ENCODE measurements at places on chromosomes 16 and 17. TPM values are rescaled to one million over a fixed set of nuclear protein-coding genes. Genes with fewer than 3 reads are reported as not detected.

PLA2G10 gene
- total RNA-seq = 0.27 TPM

PARD6A gene
- 1.0 TPM for total RNA-seq

SLC13A2 gene
- 0.15 TPM for total RNA-seq

MYO15A gene
- 0.58 TPM for total RNA-seq

KRT9 gene
- not detected for total RNA-seq

MTMR4 gene
- 8.5 TPM for total RNA-seq

NUPR1 gene
- 14.3 TPM for total RNA-seq

LGALS9B gene
- total RNA-seq = not detected

KRTAP2-3 gene
- total RNA-seq = not detected

SLC13A5 gene
- total RNA-seq = 0.10 TPM

AANAT gene
- total RNA-seq = 0.27 TPM

RNF157 gene
- 6.0 TPM for total RNA-seq

WSB1 gene
- total RNA-seq = 77.0 TPM

NGFR gene
- total RNA-seq = 0.70 TPM

MYL4 gene
- 0.23 TPM for total RNA-seq

MYH13 gene
- total RNA-seq = not detected

SEPTIN1 gene
- 0.58 TPM for total RNA-seq

CASKIN1 gene
- 0.56 TPM for total RNA-seq

HEATR9 gene
- total RNA-seq = not detected

TBC1D3K gene
- total RNA-seq = not detected

ADGRG1 gene
- 234 TPM for total RNA-seq

SOCS1 gene
- total RNA-seq = 2.6 TPM

SETD1A gene
- 21.6 TPM for total RNA-seq

JUP gene
- 131 TPM for total RNA-seq

NPB gene
- total RNA-seq = 0.51 TPM

GAS2L2 gene
- 0.06 TPM for total RNA-seq
